ENCODE measurements at places on chromosomes 4 and X. TPM values are rescaled to one million over a fixed set of nuclear protein-coding genes. Genes with fewer than 3 reads are reported as not detected.

DNA sequence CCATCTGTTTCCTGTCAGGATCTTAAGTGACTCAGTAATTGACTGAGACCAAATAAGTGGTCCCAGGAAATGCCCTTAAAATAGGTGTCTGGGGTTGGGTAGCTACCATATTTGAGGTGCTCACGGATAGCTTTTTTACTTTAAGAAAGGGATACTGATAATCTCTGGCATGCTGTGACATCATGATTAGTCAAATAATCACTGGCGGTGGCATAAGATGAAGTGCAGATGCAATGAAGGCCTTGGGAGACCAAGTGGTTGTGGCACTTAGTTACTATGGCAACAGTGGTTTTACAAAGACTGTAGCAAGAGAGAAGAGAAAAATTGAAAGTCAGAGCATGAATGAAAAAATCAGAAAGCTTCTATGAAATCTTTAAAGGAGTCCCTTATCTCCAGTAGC is 114.5 kb upstream of the SLIT2 start:
- DNase-seq = no peak

DNA sequence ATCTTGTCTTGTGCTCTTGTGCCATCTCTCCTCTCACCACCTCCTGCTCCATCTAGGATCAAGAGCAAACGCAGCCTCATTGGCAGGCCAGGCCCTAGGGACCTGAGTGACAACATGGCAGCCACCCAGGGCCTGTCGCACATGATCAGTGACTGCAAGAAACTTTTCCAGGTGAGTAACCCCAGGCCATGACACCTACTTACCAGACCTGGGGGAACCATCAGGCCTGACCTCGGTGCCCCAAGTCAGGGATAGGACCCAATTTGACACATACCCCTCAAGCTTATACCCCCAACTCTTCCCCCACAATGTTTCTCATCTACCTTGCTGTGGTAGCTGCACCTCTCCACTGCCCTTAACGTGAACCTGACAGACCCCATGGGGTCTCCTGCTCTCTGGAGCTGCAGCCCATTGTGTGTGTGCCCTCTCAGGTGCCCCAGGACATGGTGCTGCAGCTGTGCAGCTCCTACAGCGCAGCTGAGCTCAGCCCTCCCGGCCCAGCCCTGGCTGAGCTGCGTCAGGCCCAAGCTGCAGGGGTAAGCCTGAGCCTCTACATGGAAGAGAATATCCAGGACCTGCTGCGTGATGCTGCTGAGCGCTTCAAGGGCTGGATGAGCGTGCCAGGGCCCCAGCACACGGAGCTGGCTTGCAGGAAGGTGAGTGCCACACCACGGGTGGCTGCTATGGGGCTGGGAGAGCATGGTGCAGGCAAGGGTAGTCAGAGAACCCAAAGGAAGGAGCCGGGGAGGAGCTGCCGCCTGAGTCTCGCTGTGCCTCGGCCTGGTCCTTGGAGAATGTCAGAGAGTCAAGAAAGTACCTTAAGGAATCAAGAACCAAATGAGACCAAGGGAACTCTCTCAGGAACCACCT is 74.8 kb downstream of the STARD8 start:
- DNase-seq = no peak

DNA sequence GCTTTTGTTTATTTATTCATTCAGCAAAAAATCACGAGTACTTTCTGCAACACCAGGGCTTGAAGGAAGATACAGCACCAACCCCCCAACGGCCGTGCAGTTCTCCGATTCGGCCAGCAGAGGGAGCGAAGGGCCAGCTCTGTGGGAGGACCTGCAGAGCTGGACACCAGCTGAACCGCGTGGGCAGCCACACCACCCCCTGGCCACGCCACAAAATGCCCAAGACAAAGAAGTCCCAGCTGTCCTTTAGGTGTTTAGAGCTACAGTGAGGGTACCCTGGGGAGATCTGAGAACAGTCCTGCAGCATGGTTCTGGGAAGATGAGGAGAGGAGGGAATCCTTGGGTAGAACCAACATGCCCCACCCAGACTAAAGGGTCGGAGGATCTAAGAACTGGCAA is 83.1 kb downstream of the RELL1 start:
- peak; percentile 86 for DNase-seq

DNASE1L1 gene
- 12.6 TPM for total RNA-seq

CTAG2 gene
- not detected for total RNA-seq

CT45A8 gene
- not detected for total RNA-seq
